Activated T-helper 1 cell treated with anti-CD3 and anti-CD28 coated beads, Interleukin-2, amount 50 U/mL, for 16 hours (primary cell): ENCODE measurements at places on chromosomes 3 and 15.

GRCh38 chr15:93848076-93848475 lies 383.3 kb upstream of the MCTP2 start:
- DNase-seq, result no peak

GRCh38 chr3:52446631-52447511 lies 2.0 kb upstream of the SEMA3G start:
- peak; percentile 51 for DNase-seq

DNA sequence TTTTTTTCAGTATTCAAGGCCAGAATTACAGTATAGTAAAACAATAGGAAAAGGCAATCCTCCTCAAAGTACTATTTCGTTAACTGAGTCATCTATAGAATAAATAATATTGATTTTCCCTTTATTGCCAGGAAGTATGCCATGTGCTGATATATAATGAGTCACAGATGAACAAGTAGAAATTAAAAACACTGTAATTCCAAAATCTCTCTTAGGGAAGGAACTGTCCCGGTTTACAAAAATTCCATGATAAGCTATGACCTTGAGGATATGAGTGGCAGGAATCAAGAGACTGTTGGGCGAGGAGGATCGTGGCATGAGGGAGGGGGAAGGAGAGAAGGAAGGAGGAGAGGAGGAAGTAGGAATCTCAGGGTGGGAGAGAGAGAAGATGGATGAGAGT lies 166.0 kb upstream of the ICE2 start:
- DNase-seq, result no peak

GRCh38 chr15:58478579-58478978 lies 46.8 kb downstream of the LIPC start:
- no peak for DNase-seq

GRCh38 chr15:89088605-89089315 lies 504 bp downstream of the ABHD2 start:
- no peak for DNase-seq

- no peak for DNase-seq
These were observed 23.5 kb upstream of the SLC15A2 start for GRCh38 chr3:121870717-121871116.
